ENCODE measurements at places on chromosomes 5 and 9. TPM values are rescaled to one million over a fixed set of nuclear protein-coding genes. Genes with fewer than 3 reads are reported as not detected.

The ECSCR gene
- 67.7 TPM for total RNA-seq

The IFNA14 gene
- total RNA-seq: not detected

The RAB14 gene
- total RNA-seq: 20.4 TPM

The ADCY2 gene
- 0.35 TPM for total RNA-seq

Data from HT1080 (cell line).